Stimulated activated CD4-positive, alpha-beta T cell treated with anti-CD3 and anti-CD28 coated beads, Interleukin-1b, Interleukin-23, amount 100 ng/mL, for 1 hour (primary cell): ENCODE measurements at places on chromosomes 4 and X.

GRCh38 chr4:173280998-173281397, 53.2 kb downstream of the HMGB2 start:
- no peak for DNase-seq

DNA sequence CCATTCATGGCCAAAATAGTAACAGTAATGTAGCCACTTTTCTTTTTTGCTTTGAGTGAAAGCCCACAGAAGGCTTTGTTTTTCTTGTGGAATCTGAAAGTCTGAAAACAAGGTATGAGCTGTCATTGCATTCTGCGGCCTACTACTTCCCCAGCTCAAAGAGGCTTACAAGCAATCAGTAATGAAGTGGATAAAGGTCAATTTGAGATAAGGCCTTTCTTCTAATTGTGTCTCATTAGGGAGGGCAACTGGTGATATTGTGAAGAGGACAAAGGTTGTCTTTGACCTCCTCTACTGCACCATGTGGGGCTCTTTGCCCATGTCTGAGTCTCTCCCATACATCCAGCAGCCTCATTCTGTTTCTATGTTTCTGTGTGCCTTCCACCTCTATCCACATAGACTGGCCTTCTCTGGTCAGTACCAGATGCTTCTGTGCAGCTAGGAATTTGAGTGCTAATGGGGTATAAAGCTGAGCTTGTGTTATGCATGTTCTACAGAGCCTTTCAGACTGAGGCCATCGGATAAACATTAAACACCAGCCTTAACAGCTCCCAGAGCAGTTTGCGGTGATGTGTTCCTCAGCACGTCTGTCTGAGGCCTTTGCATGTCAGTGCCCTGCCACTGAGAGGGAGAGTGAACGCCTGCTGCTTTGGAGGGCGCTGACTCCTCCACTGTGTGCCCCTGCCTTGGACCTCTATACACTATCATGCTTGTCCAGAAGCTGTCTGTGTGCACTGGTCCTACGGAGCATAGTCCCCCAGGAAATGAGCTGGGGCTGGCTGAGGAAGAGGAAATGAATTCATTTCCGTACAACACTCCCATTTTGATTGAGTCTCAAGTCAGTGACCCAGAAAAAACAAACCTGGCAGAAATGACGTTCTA, 80.2 kb downstream of the SH2D1A start:
- DNase-seq: no peak

DNA sequence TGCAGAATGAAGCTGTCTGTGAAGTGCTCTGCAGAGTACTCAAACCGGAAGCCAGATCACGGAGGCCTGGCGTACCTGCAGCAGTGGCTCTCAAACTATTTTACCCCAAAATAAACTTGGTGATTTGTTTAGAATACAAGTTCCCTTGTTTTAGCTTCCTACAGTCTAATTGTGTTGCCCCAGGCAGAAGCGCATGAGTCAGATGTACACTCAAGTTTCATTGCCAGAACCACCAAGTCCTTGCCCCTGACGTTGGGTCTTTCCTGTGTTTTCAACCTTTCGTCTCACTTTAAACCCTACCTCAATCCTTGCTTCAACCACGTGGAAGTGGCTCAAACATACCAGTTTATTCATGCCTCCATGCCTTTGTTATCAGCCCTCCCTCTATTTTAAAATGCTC, 66.2 kb upstream of the SLC7A11 start:
- DNase-seq: no peak

DNA sequence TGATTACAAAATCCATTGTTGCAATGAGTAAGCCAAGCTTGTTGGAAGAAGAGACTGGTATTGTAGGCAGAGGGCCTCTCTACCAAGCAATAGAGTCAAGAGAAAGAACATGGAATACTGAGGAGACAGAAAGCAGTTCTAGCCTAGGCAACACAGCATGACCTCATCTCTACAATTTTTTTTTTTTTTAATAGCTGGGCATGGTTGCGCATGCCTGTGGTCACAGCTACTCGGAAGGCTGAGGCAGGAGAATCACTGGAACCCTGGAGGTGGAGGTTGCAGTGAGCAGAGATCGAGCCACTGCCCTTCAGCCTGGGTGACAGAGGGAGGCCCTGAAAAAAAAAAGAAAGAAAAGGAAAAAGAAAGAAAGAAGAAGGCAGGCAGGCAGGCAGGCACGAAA, 11.7 kb upstream of the ZBTB33 start:
- no peak for DNase-seq

- DNase-seq: no peak
Observed at GRCh38 chr4:82744284-82744968, 54.2 kb downstream of the SCD5 start.

- no peak for DNase-seq
Observed at GRCh38 chrX:40501164-40501855, 79.5 kb upstream of the ATP6AP2 start.

DNA sequence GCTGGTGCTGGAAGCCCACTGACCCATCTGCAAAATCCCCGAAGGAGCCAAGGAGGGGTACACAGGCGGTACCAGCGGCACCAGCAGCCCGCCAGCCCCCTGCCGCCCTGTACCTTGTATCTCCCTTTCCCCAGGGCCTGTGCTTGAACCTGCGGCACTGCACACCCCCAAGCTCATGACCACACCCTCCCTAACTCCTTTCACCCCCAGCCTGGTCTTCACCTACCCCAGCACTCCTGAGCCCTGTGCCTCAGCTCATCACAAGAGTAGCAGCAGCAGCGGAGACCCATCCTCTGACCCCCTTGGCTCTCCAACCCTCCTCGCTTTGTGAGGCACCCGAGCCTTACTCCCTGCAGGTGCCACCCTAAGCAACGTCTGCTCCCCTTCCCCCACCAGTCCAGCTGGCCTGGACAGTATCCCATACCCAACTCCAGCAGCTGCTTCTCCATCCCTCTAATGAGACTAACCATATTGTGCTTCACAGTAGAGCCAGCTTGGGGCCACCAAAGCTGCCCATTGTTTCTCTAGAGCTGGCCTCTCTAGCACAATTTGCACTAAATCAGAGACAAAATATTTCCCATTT, 94.9 kb downstream of the LARP1B start:
- DNase-seq: no peak

- no peak for DNase-seq
Observed at GRCh38 chrX:638482-639131, 8.0 kb downstream of the SHOX start.

DNA sequence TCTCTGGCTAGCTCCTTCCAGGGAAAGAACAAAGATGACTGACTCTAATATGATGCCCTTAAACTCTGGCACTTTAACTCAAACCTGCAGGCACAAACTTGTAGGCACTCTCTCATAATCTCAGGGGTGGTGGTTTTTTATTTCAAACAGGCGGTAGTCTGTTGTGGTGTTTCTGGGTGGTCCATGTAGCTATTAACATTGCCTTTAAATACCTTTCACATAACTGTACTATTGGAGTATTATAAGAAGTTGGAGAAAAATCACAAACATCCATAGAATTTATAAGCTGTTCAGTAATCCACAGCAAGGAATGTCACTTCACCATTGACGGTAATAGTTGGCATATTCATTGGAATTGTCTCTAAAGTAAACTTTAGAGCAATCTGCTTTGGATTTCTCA, 204.2 kb upstream of the PDE5A start:
- no peak for DNase-seq

- DNase-seq: no peak
Observed at GRCh38 chr4:41632481-41633073, 94.6 kb downstream of the LIMCH1 start.

DNA sequence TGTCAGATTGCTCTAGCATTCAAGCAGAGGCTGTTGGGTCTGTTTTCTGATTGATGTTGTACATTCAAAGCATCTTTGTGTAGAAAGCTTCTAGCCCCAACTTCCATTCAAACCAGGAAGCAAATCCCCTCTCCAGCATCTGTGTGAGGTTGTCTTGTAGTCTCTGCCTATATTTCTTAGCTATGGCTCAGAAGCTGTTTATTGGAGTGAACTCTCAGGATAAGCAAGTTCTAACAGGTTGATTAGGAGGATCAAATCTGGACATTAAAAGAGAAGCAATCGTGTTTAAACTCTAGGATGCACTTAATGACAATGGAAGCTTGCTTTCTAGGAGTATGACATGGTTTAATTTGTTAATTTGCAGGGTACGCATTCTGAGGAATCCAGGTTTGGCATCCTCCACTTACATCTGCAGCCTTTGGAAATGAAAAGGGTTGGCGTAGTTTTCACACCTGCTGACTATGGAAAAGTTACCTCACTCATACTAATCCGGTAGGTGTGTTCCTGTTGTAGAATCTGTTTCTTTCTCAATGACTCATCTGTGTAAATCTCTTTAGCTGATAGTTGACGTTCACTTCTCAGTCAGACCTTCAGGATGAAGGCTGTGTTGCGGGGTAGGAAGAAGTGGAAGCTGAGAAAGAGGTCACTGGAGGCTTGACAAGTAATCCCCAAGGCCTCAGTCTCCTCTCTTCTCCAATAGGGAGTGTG, 88.0 kb upstream of the TLR2 start:
- DNase-seq: no peak

- DNase-seq: no peak
Observed at GRCh38 chr4:23929248-23929647, 39.4 kb upstream of the PPARGC1A start.
